Large intestine (tissue), 12 donors: ENCODE measurements at places on chromosomes 16 and 17.

GRCh38 chr17:7262192-7262934 is at the start of gene CLDN7:
Gene CLDN7, minus strand, starts transcription at chr17:7262478. Its CDS starts 435 bp downstream, at chr17:7262043.
- DNase-seq = peak; percentile 95

GRCh38 chr17:31488264-31488981 is 96.9 kb downstream of the RAB11FIP4 start:
- DNase-seq = no peak

- DNase-seq = no peak
These were observed 18.5 kb downstream of the MLYCD start for GRCh38 chr16:83917152-83918120.

GRCh38 chr17:77716289-77716926 is 242.1 kb upstream of the TNRC6C start:
- no peak for DNase-seq

DNA sequence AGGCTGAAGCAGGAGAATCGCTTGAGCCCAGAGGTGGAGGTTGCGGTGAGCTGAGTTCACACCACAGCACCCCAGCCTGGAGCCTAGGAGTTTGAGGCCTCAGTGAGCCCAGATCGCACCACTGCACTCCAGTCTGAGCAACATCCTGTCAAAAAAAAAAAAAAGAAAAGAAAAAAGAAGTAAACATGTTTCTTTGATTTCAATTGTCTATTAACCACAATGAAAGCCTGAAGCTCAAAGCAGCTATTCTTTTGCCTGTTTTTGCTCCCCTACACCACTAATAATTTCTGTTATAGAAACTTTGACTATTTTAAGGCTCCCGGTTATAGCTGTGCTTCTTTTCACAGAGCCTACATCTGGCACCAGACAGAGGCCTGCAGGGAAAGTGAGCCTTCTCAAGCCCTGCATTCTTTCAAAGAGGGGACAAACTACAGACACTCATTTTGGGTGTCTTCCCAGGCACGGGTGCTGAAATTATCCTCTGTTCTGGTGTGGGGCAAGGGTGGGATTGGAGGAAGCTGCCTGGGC is 14.2 kb upstream of the SLC52A1 start:
- no peak for DNase-seq

DNA sequence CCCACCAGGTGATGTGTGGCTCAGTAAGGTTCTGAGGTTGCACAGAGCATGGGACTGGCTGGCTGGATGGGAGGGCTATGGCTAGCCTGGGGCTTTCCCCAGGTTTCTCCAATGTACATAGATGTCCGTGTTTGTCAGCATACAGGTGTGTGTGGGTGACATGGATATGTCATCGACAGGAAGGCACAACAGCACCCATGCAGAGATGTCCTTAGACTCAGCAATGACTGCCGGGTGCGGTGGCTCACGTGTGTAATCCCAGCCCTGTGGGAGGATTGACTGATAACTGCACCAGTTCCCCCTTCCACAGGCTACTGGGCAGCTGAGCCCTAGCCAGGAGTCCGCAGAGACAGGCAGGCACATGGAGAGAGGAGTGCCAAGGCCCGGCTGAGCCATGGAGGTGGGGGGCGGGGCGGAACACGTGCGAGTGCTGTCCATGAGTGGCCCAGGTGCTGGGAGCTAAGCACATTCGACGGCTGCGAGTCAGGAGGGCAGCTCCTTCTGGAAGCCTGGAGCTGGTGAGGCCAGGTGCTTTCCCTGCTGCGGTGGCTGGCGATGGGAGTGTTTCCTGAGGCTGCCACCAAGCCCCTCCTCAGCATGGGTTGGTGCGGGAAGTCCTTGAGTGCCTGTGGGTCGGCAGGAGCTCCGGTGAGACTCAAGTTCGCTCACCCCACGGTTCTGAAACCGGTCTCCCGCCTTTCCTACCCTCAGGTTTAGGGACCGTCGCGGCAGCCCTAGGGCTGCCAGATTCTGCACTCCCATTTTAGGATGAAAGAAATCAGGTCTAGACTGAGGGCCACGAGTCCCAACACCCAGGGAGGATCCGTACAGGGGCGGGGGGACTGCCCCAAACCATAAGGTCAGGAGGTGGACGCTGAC is 858 bp upstream of the ASPSCR1 start:
- peak; percentile 63 for DNase-seq

DNA sequence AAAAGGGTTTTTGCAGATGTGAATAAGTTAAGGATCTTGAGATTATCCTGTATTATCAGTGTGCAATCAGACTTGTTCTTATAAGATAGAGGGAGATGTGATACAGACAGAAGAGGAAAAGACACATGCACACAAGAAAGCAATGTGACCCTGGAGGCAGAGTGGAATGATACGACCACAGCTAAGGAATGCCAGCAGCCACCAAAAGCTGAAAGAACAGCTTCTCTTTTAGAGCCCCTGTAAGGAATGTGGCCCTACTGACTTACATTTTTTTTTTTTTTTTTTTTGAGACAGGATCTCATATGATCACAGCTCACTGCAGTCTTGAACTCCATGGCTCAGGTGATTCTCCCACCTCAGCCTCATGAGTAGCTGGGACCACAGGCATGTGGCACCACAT is 62.3 kb upstream of the CNTNAP4 start:
- DNase-seq = no peak

DNA sequence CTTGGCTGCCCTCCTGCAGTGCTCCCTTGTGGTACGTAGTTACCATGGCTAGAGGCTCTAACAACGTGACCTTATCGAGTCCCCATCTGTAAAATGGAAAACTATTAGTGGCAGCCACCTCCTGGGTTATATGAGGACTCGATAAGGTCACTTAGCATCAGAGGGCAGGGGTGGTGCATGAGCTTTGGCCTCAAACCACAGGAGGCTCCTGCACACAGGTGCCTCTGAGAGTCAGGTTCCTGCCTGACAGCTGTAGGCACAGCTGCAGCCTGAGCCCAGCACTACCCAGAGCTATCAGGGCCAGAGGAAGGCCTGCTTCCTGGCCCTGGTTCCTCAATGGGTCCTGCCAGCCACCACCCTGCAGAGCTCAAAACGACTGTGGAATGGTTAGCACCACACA is 57.2 kb upstream of the SEC14L1 start:
- DNase-seq = no peak

- DNase-seq = no peak
These were observed 4.1 kb upstream of the PHF12 start for GRCh38 chr17:28955408-28955807.

DNA sequence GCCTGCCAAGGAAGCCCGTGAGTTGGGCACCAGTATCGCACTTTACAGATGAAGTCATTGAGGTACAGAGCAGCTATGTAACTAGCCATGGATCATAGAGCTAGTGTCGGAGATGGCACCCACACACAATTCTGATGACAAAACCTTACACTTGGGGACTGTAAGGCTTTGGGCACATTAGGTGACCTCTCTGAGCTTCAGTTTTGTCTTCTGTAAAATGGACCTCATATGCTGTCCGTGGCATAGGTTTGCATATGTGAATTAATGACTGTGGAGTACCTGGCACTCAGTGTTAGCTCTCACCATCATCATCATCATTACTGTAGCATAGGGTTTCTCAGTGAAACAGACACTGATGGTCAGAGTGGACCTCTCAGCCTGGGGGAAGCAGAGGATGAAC is 50.3 kb downstream of the CMIP start:
- no peak for DNase-seq

DNA sequence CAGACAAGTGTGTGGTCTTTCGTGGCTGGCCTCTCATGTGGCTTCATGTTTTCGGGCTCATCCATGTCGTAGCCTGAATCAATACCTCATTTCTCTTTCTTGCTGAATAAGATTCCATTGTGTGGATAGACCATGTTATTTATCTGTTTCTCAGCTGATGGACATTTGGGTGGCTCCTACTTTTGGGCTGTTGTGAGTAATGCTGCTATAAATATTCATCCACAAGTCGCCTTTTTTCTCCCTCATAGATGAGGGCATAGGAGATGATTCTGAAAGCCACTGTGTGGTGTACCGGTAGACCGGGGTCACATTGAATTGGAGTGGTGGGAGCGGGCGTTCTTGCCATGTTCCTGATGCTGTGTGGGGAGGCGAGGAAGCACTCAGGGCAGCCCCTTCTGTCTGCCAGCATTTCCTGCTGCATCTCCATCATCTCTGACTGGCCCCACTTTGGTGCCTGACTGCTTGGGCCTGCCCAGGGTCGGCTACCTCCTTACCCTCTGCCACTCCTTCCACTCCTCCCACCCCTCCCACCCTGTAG is 40.1 kb downstream of the PRMT7 start:
- DNase-seq = no peak

DNA sequence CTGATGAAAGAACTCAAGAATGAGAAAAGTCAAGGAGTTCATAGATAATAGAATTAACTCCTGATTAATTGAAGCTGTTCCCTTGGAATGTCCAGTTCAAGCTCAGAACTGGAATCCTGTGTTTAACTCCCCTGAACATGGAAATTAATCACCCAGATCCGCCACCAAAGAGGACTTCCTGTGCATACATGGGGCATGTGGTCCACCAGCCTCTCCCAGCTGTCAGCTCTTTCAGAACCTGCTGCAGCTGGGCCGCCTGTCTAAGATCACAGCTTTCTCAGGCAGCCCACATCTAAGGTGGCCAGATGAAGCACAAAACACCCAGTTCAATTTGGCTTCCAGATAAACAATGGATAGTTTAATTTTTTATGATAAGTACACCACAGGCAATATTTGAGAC is 203.7 kb upstream of the COX10 start:
- DNase-seq = no peak

DNA sequence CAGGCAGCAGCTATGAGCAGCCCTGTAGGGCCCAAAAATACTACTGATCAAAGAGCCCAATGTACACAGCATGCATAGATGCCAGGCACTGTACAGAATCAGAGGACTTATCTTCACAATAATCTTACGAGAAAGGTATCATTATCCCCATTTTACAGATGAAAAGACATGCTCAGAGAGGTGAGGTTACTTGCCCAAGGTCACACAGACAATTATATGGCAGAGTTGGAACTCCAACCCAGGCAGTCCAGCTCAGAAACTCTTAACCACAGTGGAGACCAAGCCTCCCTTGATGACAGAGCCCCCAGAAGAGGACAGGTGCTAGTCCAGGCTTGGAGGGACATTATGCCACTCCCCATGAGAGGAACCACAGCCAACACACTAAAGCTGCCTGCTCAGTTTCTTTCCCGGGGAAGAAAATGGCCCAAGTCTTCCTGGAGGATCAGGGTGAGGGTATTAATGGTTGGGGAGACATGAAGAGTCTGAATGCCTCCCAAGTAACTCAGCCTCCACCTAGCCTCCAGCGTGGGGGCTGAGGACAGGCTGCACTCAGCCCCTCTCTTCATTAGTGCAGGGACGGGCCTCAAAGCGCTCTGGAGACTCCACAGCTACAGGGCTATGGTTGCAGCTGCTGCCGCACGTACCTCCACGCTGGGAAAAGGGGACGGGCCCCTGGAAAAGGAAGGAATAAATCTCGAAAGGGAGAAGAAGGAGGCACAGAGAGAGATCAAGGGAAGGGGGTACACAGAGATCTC is 826 bp downstream of the UNC119 start:
- DNase-seq = no peak

DNA sequence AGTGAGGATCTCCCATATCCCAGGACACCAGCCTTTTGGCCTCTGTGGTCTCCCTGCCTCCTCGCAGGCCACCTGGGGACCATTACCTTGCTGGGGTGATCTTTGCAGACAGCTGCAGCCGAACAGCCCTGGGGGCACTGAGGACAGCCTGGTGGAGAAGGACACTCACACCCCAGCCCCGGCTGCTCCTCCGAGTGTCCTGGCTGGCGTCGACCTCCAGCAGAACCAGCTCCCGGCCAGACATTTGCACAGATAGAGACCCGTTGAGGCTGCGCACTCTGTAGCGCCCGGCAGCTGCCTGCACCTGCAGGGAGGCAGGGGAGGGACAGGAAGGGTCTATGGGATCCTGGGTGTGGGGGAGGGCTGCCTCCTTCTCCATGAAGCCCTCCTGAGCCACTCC is 90.3 kb downstream of the RMI2 start:
- no peak for DNase-seq

DNA sequence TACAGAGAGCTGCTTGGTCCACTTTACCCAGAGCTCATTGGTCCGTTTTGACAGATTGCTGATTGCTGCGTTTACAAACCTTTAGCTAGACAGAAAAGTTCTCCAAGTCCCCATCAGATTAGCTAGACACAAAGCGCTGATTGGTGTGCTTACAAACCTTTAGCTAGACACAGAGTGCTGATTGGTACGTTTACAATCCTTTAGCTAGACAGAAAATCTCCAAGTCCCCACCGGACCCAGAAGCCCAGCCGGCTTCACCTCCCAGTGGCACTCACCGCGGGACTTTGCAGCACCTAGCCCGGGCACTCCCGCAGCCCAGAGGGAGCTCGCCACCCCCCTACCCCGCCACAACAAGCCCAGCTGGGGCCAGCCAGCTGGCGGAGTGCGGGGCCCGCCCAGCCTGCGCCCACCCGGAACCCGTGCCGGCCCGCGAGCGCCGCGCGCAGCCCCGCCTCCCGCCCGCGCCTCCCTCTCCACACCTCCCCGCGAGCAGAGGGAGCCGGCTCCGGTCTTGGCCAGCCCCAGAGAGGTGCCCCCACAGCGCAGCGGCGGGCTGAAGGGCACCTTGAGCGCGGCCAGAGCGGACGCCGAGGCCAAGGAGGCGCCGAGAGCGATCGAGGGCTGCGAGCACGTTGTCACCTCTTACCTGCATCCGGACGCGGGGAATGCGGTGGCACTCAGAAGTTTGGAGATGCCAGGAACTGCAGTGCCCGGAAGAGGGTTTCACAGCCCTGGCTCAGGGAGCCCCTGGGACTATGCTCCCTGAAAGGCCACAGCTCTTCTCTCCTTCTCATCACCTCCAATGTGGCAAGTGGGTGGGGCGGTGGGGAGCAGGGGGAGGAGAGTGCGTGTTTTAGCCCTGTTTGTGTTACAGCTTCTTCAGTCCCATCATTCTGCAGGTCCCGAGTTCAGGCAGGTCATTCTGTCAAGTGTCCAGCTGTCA is 1504.5 kb downstream of the CDH11 start:
- DNase-seq = peak; percentile 2

DNA sequence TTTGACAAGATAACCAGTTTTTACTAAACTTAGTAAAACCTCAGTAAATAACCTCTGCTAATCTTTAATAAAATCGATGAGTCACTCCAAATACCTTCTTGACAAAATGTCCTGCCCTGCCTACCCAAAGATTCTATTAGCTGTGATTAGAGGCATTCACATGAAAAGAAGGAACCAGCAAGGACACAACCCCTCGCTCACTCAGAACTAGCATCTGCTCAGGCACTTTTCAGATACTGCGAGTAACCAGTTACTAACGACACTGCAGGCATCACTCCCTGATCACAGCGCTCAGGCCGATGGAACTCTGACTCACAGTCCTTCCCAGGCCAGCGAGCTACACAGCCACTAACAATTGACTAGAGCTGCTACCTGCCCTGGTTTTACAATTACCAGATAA is 24.3 kb downstream of the PELP1 start:
- peak; percentile 76 for DNase-seq

GRCh38 chr16:27390151-27390550 is 11.8 kb upstream of the IL21R start:
- no peak for DNase-seq

GRCh38 chr16:10831894-10832886 is 13.6 kb upstream of the TVP23A start:
- no peak for DNase-seq

- no peak for DNase-seq
These were observed 89.4 kb downstream of the KIF2B start for GRCh38 chr17:53912117-53912516.
